Epithelial cell of prostate (primary cell): ENCODE measurements at places on chromosomes 16 and 17.

DNA sequence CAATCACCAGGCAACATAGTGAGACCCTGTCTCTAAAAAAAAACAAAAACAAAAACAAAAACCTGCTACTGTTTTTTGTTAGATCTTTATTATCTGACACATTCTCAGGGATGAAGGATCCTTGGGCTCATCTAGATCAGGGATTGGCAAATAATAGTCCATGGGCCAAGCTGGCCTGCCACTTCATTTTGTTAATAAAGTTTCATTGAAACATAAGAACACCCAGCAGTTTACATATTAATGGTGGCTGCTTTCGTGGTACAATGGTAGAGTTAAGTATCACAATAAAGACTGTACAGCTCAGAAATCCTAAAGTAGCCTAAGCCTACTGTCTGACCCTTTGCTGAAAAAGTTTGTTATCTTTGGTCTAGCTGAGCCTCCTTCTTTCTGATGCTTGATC is 32.9 kb upstream of the CLEC18A start:
- no peak for DNase-seq

GRCh38 chr17:60510031-60510430 is 16.0 kb downstream of the APPBP2 start:
- DNase-seq, result no peak

DNA sequence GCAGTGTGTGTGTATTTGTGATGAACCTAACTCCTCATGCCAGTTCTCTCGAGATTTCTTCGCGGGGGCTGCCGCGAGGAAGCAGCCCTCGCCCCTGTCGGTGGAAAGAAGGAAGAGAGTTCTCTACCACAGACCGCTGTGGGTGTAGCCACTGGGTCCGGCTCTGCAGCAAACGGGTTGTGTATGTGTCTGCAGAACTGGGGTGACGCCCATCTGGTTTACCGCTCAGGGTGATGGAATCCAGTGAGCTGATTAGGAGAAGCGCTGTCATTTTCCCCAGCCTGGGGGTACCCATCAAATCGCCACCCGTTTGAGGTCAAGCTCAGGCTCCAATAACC is 7.7 kb downstream of the CORO6 start:
- no peak for DNase-seq

- DNase-seq, result no peak
These were observed 19.3 kb downstream of the UBE2O start for GRCh38 chr17:76433693-76434092.

DNA sequence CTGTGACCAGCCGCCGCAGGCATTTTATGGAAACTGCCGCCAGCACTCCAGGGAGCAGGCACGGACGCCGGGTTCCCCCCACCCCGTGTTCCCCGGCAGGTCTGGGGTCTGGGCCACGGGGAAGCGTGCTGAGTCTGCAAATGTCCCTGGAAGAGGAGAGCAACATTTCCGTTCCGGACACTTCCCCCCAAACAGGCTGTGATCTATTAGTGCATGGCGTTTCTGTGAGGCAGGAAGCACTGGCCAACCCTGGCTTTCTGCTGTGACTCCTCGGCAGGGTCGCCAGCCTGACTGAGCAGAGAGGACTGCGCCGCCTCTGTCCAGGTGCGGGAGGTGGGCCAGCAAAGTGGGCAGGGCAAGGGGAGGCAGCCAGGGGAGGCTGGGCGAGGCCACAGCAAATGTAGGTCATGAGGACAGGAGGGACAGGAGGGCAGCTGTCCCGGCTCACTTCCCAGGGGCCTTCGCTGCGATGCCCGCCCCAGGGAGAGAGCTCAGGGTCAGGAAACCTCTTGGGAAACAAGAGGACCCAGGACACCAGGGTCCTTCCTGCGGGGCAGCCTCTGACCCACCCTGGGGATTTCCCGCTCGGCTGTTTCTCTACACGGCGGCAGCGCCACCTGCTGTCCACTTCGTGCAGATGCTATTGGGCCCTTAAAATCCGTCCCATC is 9.5 kb downstream of the FOXF1 start:
- no peak for DNase-seq

- DNase-seq, result no peak
These were observed 342.3 kb downstream of the SNX29 start for GRCh38 chr16:12318661-12319427.

DNA sequence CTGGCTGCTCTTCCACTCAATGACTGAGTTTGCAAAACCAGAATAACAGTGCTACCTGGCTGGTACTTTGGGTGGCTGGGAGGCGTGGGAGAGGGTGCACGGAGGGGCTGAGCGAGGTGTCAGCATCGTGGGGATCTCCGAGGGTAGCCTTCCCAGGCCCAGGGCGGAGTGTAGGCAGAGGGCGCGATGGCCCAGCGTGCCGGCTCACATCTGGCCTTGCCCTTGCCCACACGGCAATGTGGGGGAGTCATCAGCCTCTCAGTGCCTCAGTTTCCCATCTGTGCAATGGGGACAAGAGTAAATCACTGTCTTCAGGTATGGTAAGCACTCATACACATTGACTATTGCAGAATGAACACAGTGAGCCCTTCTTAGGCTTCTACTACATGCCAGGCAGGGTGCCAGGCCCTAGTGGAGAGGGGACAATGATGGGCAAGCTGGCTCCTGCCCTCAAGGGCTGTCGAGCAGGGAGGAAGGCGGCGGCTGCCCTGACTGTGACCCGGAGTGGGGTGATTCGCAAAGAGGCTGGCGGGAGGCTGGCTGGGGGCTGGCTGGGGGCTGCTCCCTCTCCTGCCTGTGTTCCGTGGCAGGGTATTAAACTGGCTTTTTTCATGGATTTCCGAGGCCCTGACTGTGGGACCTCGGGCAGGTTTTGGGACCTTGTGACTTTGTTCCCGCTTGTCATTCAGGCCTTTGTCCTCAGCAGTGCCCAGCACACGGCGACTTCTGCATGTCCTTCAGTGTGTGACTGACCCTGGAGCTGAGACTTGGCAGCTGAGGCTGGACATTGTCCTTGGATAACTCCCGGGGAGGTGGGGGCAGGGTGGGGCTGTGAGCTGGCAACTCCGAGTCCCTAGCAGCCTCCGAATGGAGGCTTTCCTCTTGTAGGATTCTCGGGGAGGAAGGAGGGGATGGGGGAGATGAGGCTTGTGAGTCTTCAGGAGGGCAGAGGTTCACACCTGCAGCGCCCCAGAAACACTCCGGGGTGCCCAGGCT is 243.1 kb downstream of the SEC14L1 start:
- no peak for DNase-seq

GRCh38 chr17:30388321-30389179 is 9.8 kb downstream of the CPD start:
- DNase-seq, result no peak

- no peak for DNase-seq
These were observed 7.9 kb downstream of the NAT9 start for GRCh38 chr17:74768069-74768762.

- DNase-seq, result no peak
These were observed 747 bp downstream of the ATXN7L3 start for GRCh38 chr17:44198721-44199552.

GRCh38 chr16:74117798-74118197 is 178.8 kb upstream of the PSMD7 start:
- DNase-seq, result no peak

GRCh38 chr16:52740333-52740732 is 193.4 kb upstream of the TOX3 start:
- no peak for DNase-seq
